Activated T-helper 9 cell treated with anti-CD3 and anti-CD28 coated beads, Interleukin-2, amount 50 U/mL, for 16 hours (primary cell): ENCODE measurements at places on chromosomes 7 and 10.

DNA sequence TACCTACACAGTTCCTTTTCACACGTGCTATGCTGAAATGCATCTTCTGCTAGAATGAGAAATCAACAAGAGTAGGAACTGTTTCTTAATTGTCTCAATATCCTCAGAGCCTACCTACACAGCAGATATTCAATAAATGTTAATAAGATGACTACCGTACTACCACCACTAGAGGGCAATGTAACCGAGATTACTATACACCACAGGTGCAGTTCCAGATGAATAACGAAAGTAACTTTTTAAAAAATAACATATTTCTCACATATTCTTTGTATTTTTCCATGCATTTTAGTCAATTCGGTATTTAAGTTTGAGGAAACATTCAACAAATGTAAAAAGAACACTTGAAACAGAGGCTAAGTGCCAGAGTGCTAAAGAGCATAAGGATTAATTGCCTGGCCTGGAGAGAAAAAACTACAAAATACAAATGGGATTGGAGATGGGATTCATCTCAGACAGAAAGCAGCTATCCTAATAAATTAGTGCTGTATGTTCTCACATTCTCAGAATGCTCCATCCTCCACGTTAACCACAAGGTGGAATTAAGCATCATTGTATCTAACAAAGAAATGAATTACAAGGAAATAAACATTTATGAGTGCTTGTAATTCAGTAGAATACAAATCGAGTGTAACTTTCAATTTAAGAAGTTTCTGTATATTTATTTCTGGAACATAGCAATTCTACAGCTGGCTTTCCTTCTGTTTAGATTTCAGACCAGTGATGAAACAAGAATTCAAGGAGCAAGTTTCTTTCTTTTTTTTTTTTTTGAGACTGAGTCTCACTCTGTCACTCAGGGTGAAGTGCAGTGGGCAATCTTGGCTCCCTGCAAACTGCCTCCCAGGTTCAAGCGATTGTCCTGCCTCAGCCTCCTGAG lies 20.3 kb upstream of the HECTD2 start:
- DNase-seq, result no peak

DNA sequence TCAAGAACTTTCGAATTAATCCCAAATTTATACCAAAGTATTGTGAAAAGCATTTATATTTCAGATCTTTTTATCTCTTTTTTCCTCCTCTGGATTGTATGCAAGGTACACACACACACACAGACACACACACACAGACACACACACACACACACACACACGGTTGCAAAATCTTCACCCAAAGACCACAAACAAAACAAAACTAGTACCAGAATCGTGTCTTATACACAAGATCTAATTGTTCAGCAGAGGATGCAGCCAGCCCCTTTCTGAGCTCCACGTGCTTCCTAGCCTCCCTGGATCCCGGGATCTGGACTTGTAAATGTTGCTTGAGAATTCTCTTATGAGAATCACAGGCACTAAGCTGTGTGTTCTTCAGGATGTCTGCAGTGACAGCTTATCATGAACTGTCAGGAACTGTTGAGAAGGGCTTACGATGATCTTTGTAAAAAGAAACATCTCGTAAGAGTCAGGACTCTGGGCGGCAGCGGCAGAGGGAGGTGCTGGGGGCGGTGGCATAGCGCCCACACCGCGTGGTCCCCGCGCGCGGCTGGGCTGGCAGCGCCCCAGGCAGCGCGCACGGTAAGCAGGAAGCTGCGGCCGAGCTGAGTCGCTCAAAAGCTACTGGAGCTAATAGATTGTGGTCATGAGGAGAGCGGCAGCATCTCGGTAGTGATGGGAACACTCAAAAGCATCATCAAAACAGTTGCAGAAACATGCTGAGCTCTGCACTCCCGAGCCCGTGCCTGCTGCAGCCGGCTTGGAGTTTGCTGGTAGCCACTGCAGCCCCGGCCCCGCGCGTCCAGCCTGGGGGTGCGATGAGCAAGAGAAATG lies 277.6 kb downstream of the GATA3 start:
- DNase-seq, result peak; percentile 74

- DNase-seq, result no peak
Observed at GRCh38 chr10:614139-614711, 75.2 kb downstream of the DIP2C start.

DNA sequence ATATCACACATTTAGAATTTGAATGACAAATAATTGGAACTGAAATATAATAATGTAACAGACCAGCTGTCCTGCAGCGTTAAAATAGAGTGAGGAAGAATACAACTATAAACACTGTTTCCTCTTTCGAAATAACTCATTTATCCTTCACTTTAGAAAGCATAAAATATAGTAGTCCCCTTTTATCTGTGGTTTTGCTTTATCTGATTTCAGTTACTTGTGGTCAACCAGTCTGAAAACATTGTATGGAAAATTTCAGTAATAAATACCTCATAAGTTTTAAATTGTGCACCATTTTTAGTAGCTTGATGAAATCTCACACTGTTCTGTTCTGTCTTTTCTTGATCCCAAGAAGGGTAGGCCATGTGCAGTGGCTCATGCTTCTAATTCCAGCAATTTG lies 31.7 kb downstream of the POLR1F start:
- no peak for DNase-seq

DNA sequence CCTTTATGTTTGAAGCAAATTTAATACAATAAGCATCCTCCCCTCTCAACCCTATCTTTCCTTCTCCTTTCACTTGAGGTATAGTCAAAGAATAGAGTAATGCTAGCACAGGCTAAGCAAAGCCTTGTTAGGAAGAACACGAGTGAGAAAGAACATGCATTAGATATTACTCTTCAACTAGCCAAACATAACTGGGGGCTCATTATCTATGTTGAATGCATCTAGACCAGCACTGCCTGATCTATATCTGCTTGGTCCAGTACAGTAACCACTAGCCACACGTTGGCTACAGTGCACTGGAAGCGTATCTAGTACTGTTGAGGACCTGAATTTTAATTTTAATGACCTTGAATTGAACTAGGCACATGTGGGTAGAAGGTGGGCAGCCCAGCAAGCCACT lies 21.0 kb downstream of the SFMBT2 start:
- DNase-seq, result no peak

DNA sequence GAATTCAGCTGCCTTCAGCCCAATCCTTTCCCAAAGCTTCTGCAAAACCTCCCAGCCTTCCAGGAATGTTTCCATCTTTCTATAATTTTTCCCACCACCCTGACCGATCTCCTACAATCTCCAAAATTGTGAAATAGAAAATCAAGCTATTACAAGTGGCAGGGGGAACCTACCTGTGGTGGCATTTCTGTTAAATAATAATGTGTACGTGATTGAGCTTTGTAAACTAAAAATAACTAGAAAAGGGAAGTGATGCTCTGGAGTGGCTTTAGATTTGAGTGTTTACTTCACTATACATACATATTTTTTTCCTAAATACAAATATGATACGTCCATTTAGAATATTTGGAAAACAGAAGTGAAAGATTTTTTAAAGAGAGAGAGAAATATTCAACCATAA lies 593.6 kb downstream of the GRM8 start:
- DNase-seq, result no peak

GRCh38 chr10:107692072-107692471 lies 527.6 kb upstream of the SORCS1 start:
- no peak for DNase-seq

- DNase-seq, result no peak
Observed at GRCh38 chr7:13992596-13992964, 3.1 kb upstream of the ETV1 start.

DNA sequence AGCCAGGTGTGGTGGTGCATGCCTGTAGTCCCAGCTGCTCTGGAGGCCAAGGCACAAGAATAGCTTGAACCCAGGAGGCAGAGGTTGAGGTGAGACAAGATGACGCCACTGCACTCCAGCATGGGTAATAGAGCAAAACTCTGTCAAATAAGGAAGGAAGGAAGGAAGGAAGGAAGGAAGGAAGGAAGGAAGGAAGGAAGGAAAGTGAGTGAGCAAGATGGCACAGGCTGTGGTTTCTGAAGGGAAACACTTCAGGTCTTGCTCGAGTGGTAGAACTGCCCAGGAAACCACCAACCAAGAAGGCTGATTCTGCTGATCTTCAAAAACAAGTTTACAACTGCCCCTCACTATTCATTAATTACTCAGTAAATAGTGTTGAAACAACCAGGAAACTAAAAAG lies 45.2 kb downstream of the EZH2 start:
- DNase-seq, result no peak

DNA sequence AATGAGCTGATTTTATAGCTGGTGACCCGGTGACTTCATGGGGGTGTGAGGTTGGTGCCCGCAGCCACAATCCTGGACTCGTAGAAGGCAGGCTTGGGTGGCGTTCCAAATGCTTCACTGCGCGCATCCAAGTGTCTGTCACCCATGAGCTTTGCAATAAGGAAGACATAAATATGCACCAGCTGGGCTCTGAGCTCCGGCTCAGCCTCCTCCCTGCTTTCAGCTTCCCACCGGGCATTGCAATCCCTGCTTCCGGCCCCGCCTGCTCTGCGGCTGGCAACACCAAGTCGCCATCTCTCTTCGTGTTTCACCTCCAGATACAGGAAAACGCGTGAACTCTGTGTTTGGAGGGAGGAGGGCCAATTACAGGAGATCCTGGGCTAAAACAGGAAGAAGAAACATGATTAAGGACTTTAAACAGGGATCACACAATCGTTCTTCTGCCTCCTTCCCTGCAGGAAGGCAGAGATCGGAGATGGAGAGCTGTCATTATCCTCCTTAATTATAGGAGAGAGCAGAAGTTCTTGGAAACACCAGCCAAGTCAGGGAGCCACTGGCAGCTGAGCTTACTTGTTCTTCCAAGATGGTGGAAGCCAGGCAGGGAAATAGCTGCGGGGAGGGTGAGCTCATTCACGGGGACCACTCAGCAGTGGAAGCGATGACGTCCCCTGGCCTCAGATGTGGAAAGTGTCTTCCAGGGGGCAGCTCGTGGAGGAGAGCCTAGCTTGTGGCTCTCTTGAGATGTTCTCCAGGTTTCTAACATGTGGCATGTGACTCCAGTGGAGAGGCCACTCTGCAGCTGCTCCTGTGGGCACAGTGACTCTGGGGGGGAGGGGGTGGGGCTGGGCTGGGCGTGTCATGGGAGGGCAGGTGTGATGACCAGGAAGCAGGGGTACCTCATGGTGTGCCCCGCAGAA lies 134.9 kb downstream of the CAMK1D start:
- DNase-seq, result no peak

DNA sequence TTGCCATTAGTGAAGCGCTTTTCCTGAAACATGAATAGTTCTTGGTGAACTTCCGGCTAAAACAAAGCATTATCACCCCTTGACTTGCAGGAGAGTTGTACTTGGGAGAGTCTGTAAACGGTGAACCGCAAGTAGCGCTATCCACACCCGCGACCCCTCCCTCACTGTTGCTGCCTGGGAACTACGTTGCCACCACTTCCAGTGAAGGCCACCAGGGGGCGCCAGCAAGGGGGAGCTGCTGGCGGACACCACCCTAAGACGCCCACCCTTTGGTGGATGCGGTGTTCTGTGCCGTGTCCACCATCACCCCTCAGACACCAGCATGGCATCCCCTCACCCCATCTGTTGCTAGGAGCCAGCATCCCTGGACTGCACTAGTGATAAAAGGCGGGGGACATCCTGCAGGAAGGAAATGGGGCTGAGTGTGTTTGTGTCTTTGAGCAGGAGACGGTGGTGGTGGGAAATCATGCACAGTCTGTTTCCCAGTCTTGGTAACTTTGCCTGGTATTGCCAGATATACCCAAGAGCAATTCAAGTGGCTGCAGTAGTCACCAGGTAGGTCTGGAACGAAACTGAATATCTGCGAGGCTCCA lies 298.2 kb downstream of the FRMD4A start:
- DNase-seq, result peak; percentile 24

DNA sequence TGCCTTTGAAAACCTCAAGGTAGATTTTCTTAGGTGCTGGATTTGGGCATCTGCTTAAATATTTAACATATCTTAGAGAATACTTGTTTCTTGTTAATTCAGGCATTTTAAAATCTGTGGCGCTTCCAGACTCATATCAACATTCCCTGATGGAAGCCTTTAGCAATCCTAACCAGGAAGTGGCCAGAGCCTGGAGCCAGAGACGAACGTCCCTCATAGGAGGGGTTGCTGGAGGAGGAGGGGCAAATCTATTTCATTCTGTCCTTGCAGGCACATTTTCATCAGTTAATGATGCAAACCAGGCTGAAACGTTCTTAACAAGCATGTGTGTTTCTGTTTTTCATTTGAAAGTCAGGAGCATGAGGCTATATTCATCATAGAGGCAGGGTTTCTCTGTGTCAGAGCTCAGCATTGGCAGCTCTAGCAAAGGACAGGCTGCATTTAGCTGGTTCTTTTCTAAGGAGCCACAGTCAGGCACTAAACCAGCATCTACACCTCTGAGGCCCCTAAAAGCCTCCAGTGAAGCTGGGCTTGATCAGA lies 17.8 kb upstream of the IFIT2 start:
- DNase-seq, result no peak

- DNase-seq, result no peak
Observed at GRCh38 chr7:84790882-84791281, 396.0 kb downstream of the SEMA3D start.

GRCh38 chr7:2173189-2173827 lies 59.4 kb downstream of the MAD1L1 start:
- no peak for DNase-seq

DNA sequence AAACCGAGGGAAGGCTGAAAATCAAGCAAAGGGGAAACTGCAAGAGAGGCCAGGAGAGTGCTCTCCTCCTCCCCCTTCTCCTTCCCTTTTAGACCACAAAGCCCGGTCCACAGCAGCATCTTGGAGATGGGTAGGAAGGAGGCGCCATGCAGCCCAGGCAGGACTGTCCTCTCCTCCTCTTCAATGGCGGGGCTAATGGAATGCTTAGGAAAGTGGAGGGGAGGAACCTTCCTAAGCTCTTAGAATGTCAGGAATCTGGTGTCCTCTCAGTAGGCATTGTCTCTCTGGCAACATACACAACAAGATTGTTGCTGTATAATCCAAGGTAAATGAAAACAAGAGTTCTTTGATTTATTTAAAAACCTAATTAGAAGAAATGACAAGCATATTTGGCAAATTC lies 185.1 kb downstream of the DGKI start:
- DNase-seq, result no peak

DNA sequence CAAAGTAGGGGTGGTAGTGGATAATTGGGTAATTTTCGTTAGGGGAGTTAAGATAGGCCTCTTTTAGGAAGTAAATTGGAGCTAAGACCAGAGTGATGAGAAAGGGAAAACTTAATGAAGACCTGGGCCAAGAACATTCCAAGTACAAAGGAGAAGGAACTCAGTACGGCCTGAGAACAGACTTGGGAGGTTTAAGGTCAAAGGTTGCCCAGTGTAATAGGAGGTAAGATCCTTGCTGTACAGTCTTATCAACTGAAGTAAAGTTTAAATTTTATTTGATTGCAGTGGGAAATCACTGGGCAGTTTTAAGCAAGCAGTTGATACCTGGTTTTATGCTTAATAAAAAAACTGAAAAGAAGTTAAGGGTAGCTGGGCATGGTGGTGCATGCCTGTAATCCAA lies 76.4 kb downstream of the MPLKIP start:
- DNase-seq, result no peak
